ENCODE measurements at places on chromosomes 12 and 14. TPM values are rescaled to one million over a fixed set of nuclear protein-coding genes. Genes with fewer than 3 reads are reported as not detected.
A peak's percentile ranks its signal among the peaks of the same experiment; 100 is the strongest.

DNA sequence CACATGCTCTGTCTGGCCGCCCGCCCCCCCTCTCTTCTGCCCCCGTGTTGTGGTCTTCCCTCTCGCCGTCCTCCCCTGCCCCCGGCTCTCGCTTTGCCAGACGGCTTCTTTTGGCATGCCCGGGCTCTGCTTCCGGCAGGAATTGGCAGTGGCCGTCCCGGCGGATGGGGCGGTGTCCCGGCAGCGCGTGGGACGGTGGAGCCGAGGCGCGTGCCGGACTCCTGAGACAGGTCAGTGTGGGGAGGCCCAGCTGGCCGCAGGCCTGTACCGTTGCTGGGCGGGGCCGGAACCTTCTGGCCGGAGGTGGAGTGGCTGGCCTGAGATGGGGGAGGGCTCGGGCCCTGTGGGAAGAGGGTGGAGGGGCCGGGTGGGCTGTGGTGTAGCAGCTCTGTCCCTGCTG is 17.1 kb downstream of the KIF26A start:
- no peak overlapping the region for H3K27ac ChIP-seq
- H3K36me3 ChIP-seq: no peaks in the 10 kb centered on the region
- H3K4me1 ChIP-seq: no peaks in the 10 kb centered on the region
- no peaks in the 10 kb centered on the region for H3K27me3 ChIP-seq
- H3K4me3 ChIP-seq: no peak overlapping the region
- no peak for DNase-seq

PTPN11 gene
- 139 TPM for total RNA-seq

BORCS5 gene
- total RNA-seq: 7.8 TPM

PDE3A gene
- 0.03 TPM for total RNA-seq

GRCh38 chr14:87264796-87265195 is 728.2 kb downstream of the GALC start:
- H3K4me3 ChIP-seq: no peak overlapping the region
- no peak for DNase-seq
- H3K36me3 ChIP-seq: no peaks in the 10 kb centered on the region
- H3K4me1 ChIP-seq: no peaks in the 10 kb centered on the region
- no peak overlapping the region for H3K27ac ChIP-seq
- no peaks in the 10 kb centered on the region for H3K27me3 ChIP-seq

GRCh38 chr12:110249716-110250225 is 31.3 kb upstream of the ATP2A2 start:
- no peak for DNase-seq
- no peaks in the 10 kb centered on the region for H3K36me3 ChIP-seq
- H3K27ac ChIP-seq: no peak overlapping the region
- no peaks in the 10 kb centered on the region for H3K27me3 ChIP-seq
- 0 out of 2 replicates have a peak, but pooled peaks cover 2% of the 10 kb centered on the region for H3K4me1 ChIP-seq

KRT75 gene
- total RNA-seq: 0.15 TPM

DNA sequence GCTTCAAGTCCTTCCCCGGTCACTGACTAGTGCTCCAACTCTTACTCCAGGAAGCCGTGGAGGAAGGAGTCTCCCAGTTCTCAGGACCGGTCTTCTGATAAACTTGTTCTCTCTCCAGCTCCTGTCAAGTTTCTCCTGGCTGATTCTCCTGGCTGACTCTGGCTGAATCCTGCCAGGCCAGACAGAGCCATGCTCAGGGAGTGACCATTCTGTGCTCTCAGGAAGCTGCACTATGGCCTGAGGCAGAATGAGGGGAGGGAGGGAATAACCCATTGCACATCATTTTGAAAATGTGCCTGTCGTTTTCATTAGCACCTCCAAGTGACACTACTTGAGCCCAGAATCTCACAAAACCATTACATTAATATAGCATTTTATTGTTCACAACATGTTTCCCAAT is 80.8 kb downstream of the IFNG start:
- H3K4me3 ChIP-seq: no peak overlapping the region
- no peaks in the 10 kb centered on the region for H3K27me3 ChIP-seq
- no peaks in the 10 kb centered on the region for H3K4me1 ChIP-seq
- no peak for DNase-seq

SPTB gene
- 0.13 TPM for total RNA-seq

GRCh38 chr12:65748332-65748731 is 76.0 kb upstream of the HMGA2 start:
- no peak for DNase-seq
- H3K27ac ChIP-seq: no peak overlapping the region
- no peaks in the 10 kb centered on the region for H3K36me3 ChIP-seq
- no peak overlapping the region for H3K4me3 ChIP-seq

DNA sequence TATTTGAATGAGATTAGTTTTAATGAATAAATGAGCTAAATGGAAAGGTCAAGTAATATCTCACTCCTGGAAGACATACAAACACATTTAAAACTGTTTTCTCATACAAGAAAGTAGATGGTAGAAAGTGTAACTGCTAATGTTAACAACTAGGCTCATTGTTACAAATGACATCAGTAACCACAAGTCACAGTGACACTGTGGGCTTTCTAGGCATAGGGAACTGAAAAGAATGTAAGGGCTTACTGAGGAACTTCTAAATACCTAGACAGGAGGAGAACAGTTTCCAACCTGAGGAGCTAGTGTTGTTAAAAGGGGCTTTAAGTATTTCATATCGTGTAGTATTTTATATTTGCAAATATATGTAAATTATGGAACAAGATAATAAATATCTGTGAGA is 17.5 kb upstream of the ERGIC2 start:
- H3K4me1 ChIP-seq: no peaks in the 10 kb centered on the region
- no peak overlapping the region for H3K27ac ChIP-seq
- no peaks in the 10 kb centered on the region for H3K36me3 ChIP-seq
- no peak overlapping the region for H3K4me3 ChIP-seq
- H3K27me3 ChIP-seq: peaks cover 8% of the 10 kb centered on the region

- H3K4me1 ChIP-seq: no peaks in the 10 kb centered on the region
- no peak overlapping the region for H3K4me3 ChIP-seq
- no peaks in the 10 kb centered on the region for H3K27me3 ChIP-seq
- DNase-seq: no peak
Measured at GRCh38 chr12:133105620-133106019, 24.5 kb downstream of the ZNF891 start.

- H3K4me3 ChIP-seq: no peak overlapping the region
- no peak overlapping the region for H3K27ac ChIP-seq
- DNase-seq: no peak
- H3K4me1 ChIP-seq: peaks cover 14% of the 10 kb centered on the region
- no peaks in the 10 kb centered on the region for H3K36me3 ChIP-seq
Measured at GRCh38 chr14:75454963-75455546, 27.2 kb downstream of the JDP2 start.

DNA sequence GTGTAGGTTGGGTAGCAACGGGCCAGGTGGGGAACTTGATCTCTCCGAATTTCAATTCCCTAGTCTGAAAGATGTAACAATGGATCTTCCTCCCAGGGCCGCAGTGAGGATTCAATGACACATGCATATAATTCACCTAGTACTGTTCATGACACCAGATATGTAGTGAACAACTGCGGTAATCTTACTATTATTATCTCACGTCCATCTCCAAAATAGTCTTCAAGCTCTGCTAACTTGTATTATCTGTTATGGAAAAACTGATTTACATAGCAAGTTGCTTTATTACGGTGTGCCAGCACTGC is 26.4 kb downstream of the MOK start:
- peak overlapping the region; percentile 81 for H3K27ac ChIP-seq
- no peak for DNase-seq
- H3K4me3 ChIP-seq: no peak overlapping the region
- no peaks in the 10 kb centered on the region for H3K27me3 ChIP-seq
- peaks cover 19% of the 10 kb centered on the region for H3K4me1 ChIP-seq

DNA sequence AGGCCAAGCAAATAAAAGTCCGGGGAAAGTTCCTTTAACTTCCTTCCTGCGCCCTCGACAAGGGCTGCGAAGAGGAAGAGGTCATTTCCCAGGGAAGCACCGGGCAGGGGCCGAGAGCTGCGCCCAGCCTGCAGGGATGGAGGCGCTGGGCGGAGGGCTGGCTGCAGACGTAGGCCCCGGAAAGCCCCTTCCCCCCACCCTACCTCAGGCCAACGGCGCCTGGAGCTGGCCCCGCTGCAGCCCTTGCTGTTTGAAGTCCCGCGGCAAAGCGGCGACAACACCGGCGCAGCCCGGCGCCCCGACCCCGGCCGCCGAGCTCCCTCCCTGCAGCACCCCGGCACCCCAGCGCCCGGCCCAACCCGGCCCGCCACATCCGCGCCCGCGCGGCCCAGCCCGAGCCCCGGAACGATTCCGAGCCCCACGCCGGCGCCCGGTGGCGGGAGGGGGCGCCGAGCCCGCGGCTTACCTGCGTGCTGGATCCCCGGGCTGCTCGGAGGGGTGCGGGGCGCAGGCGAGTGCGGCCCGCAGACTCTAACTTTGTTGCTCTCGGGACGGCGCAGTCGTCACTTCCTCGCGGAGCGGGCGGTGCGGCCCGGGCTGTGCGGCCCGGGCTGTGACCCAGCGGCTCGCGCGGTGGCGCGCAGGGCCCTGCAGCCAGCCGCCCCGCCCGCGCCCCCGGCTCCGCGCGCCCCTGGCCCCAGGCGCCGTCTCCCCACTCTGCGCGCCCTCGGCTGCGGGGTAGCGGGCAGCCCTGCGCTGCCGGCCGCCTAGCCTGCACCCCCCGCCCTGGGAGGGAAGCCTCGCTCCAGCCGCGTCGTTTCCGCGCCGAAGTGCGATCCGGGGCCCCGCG is 64.8 kb upstream of the PTGR2 start:
- peak overlapping the region; percentile 99 for H3K27ac ChIP-seq
- peak overlapping the region; percentile 83 for H3K4me3 ChIP-seq
- H3K36me3 ChIP-seq: no peaks in the 10 kb centered on the region
- peaks cover 58% of the 10 kb centered on the region for H3K4me1 ChIP-seq
- DNase-seq: no peak

- no peaks in the 10 kb centered on the region for H3K36me3 ChIP-seq
- DNase-seq: no peak
- peaks cover 29% of the 10 kb centered on the region for H3K4me1 ChIP-seq
- H3K27me3 ChIP-seq: no peaks in the 10 kb centered on the region
Measured at GRCh38 chr12:132606466-132606865, 3.9 kb downstream of the LRCOL1 start.

GRCh38 chr14:88305528-88306322 is 17.3 kb downstream of the KCNK10 start:
- DNase-seq: no peak
- peaks cover 2% of the 10 kb centered on the region for H3K27me3 ChIP-seq
- no peaks in the 10 kb centered on the region for H3K4me1 ChIP-seq
- no peaks in the 10 kb centered on the region for H3K36me3 ChIP-seq
- H3K27ac ChIP-seq: no peak overlapping the region

- H3K4me3 ChIP-seq: no peak overlapping the region
- DNase-seq: peak; percentile 5
- no peaks in the 10 kb centered on the region for H3K27me3 ChIP-seq
Measured at GRCh38 chr14:33647385-33647786, 303.5 kb downstream of the EGLN3 start.

DNA sequence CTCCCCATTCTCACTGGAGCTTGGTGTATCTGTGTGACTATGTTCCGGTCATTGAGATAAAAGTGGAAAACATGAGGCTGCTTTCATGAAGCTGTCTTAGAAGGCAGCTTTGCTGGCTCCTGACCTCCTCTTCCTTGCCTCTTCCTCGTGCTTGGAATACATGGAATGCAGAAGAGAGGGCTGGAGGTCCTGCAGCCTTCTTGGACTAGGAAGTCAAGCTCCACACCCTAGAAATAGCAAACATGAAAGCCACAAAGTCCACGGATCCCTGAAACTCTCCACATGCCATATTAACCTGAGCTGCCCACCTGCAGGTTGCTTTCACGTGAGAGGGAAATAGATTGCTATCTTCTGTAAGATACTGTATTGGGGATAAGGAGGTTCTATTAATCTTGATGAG is 51.0 kb downstream of the FZD10 start:
- no peak for DNase-seq
- no peaks in the 10 kb centered on the region for H3K36me3 ChIP-seq
- no peaks in the 10 kb centered on the region for H3K4me1 ChIP-seq
- no peak overlapping the region for H3K27ac ChIP-seq
- H3K27me3 ChIP-seq: peaks cover 6% of the 10 kb centered on the region

DNA sequence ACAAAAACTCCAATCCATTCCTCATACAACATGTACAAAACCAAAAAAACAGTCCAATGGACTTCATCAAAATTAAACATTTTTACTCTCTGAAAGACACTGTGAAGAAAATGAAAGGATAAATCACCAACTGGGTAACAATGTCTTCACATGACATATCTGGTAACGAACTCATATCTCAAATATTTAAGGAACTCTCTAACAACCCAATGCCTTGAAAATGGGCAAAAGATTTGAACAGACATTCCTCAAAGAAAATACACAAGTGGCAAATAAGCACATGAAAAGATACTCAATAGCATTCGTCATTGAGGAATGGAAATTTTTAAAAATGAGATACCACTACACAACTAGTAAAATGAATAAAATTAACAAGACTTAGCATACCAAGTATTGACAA is 198.7 kb upstream of the RASSF8 start:
- peaks cover 2% of the 10 kb centered on the region for H3K27me3 ChIP-seq
- no peaks in the 10 kb centered on the region for H3K4me1 ChIP-seq
- H3K4me3 ChIP-seq: no peak overlapping the region
- no peak overlapping the region for H3K27ac ChIP-seq
- DNase-seq: no peak
- no peaks in the 10 kb centered on the region for H3K36me3 ChIP-seq

GRCh38 chr14:98714626-98715425 is 557.2 kb downstream of the BCL11B start:
- no peak overlapping the region for H3K4me3 ChIP-seq
- H3K4me1 ChIP-seq: no peaks in the 10 kb centered on the region
- H3K27me3 ChIP-seq: no peaks in the 10 kb centered on the region
- H3K36me3 ChIP-seq: no peaks in the 10 kb centered on the region
- no peak overlapping the region for H3K27ac ChIP-seq

DNA sequence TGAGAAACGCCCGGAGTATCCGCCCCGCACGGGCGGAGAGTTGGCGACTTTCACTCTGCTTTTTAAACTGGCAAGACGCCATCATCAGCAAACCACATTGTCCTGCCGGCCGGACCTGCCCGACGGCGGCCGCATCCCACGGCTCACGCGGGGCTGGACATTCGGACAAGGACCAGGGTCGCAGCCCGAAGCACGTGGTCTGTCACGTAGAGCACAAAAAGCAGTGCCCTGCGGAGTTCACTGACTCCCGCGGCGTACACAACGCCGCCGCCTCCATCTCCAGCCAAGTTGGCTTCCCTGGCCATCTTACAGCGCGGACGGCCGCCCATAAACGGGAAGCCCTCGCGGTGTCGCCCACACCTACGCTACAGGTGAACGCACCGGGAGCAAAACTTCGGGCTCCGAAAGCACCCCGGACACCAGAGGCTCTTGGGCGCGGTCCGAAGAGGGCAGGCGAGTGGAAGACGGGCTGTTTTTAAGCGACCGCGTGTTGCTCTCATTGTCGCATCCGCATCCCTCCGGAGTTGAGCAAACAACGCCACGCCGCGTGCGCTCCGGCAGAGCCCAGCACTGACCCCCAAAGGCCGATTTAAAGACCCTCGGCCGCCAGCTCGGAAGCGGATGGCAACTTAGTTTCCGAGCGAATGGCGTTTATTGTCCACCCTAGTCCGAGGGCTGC is 966 bp downstream of the SINHCAF start:
- peaks cover 41% of the 10 kb centered on the region for H3K4me1 ChIP-seq
- no peak for DNase-seq
- H3K27me3 ChIP-seq: peaks cover 6% of the 10 kb centered on the region

ALDH2 gene
- total RNA-seq: 9.0 TPM
